ENCODE measurements at places on chromosomes 4 and X.

GRCh38 chr4:173919196-173919595 is 364.3 kb downstream of the FBXO8 start:
- DNase-seq = no peak

DNA sequence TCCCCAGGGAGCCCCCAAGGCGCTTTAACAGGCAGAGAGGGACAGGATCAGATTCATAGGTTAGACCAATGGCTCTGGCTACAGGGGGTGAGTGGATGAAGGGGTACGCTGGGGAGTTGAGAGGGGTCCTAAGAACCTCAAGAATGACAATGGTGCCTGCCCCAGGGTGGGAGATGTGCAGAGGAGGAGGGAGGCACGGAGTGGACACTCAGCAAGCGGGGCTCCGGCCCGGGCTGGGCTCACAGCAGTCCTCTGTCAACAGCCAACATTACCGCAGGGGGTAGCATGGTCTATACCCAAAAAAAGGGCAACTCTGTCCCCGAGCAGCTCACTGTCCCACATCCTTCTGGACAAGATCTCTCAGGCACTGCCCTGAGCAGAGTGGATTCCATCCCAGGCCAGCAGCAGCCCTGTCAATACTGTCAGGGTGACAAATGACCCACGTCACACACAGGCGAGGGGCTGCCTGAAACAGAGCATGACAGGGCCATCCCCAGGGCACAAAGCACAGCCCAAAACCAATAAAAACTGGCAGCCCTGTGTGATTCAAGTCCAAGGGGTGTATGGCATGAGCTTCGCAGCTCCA is 47.7 kb upstream of the PPP2R2C start:
- DNase-seq = no peak

GRCh38 chr4:24624381-24624780 is 40.0 kb upstream of the DHX15 start:
- DNase-seq = no peak

DNA sequence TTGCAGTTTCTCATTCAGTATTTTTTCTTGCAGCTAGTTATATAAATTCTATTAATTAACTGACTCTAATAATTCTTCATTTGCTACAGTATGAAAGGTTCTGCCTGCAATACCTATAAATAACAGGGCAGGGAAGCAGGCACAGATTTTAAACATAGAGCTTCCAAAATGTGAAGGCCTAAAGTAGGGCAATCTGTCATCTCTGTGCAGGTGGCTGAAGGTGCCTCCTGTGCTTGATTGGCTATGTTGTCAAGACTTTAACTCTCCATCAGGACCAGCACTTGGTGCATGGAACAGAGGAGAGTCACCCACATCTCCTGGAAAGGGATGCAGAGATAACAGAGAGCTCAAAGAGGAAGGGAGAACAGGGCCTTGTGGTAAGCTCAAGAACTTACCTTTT is 75.2 kb upstream of the TSPAN5 start:
- no peak for DNase-seq

DNA sequence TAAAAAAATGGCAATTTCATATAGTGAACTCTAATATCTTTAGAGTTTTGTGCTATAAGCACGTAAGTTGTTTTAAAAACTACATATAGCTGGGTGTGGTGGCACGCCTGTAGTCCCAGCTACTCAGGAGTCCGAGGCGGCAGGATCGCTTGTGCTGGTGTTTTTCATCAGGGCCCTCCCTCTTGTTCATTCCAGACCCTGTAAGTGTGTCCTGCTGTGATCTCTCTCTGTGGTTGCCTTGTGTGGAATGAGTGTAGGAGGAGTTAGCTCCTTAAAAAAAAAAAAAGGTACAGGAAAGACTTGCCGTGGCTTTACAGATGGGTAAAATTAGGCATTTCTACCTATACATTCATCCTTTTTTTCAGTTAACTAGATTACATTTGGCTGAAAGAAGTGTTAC is 35.4 kb downstream of the RBBP7 start:
- no peak for DNase-seq

GRCh38 chr4:20248155-20248558 is 3.5 kb upstream of the SLIT2 start:
- DNase-seq = no peak

- no peak for DNase-seq
Observed at GRCh38 chrX:6313356-6313755, 84.7 kb upstream of the NLGN4X start.

- DNase-seq = no peak
Observed at GRCh38 chr4:2898001-2898400, 54.4 kb downstream of the ADD1 start.

DNA sequence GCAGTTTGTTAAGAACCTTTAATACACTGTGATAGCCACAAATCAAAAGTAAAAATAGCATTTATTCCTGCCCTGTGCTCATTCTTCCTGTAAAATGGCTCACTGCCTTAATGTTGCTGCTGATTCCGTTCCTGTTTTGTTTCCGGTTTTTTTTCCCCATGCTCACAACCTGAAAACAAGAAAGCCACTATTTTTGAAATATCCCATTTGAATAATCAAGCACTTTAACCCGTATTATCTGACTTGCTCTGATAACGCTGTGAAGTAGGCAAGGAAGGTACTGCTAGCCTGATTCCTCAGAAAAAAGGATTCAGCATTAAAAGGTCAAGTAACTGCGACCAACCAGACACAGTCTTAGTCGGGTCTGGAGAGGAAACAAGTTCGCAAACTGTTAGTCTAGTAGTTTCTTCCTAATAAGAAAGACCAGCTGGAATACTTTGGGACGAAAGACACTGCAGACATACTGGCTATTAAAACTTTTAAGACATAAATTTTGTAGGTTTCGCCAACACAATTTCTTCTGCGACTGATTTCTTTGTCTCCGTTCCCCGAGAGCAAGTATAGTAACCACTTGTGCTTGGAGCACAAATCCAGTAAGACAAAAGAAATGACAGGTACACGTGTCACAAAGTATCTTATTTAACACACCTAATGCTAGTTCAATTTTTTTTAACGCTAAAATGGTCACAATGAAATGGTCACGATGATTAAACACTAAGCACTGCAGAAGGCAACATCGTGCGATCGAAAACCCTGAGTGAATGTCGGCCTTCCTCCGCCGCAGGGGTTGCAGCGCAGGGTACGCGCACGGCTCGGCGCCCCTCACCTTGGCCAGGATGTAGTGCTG is 802 bp downstream of the COX18 start:
- DNase-seq = no peak

- DNase-seq = no peak
Observed at GRCh38 chr4:186826846-186827533, 103.3 kb upstream of the FAT1 start.

GRCh38 chrX:146224442-146224841 is 406.8 kb downstream of the SLITRK2 start:
- no peak for DNase-seq

GRCh38 chr4:99720206-99720605 is 62.6 kb upstream of the C4orf54 start:
- no peak for DNase-seq

GRCh38 chr4:38925492-38926413 is 58.1 kb downstream of the FAM114A1 start:
- DNase-seq = no peak

- DNase-seq = no peak
Observed at GRCh38 chr4:34720571-34720970, 1523.7 kb downstream of the ARAP2 start.

- no peak for DNase-seq
Observed at GRCh38 chr4:132124624-132124974, 1024.5 kb upstream of the PCDH10 start.

DNA sequence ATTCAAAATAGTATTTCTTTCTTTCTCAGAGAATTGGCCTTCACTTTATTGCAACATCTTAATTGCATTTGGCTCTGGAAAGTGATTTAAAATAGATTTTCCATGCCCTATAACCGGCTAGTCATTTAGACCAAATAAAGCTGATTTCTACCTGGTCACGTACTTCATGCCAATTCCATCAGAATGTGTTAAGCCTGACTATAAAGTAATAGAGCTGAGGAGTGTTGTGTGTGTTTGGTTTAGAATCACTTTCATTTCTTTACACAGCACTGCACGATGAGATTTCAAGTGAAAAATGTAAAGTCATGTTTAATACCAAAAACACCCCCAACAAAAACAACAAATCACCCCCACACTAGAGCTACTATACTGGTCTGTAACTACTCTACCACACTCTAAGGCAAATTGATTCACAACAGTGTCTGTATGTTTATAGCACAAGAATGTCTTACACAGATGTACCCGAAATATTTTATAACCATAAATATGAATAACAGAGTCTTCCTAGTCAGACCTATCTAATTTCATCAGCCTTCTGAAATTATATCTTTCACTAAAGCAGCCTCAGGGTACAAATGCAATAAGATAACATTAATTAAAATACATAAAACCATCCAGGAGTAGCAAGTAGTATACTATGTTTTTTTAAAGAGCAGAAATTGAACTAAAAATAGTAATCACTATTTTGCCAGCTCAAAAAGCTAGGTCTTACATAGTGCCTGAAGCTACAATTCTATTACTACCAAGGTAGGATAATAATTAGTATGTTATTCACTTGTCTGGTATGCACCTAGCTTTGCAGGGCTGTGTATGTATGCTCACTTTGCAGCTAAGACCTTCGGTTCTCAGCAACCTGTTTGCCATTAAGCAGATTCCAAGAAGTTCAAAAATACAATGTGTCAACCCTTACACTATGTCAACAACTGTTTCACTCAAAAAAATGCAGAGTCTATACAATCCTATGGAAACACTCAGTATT is 28.4 kb downstream of the APBB2 start:
- no peak for DNase-seq

GRCh38 chr4:115272594-115272993 is 159.2 kb upstream of the NDST4 start:
- DNase-seq = no peak

GRCh38 chrX:20284992-20285391 is 18.3 kb upstream of the RPS6KA3 start:
- DNase-seq = no peak
